ENCODE measurements at places on chromosomes 2 and 18.

DNA sequence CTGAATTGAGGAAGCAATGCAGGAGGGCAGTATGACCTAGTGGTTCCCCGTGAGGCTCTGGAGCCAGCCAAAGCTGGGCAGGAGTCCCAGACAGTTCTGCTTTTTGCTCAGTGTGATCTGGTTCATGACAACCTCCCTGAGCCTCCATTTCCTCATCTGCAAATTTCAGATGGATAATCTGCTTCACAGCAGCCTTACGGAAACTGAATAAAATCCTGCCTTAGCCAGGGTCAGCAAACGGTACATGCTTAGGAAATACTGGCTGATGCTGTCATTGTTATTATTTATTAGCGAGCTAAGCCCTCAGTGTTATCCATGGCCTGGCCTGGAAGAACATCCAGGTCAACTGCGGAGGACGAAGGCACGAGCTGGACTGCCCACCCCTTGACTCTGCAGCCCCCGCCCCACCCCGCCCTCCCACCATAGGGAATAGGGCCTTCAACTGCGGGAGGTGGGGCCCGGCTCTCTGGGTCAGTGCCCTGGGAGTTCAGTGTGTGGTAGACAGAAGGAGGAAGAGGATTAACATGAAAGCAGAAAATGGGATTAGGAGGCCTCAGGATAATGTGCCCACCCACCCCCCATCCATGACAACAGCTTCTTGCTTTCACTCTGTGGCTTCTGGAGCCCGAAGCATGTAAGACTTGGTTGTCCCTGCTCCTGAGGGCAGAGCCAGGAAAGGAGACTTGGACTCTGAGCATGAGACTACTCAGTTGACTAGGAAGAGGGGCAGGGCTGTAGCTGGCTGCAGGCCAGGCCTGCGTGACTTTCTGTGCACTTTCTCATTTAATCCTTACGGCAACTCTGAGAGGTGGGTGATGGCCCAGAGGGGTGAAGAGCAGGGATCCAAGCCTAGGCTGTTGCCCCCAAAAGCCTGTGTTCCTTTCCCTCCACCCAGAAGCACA is 13.1 kb downstream of the PKDCC start:
- DNase-seq, result no peak

- DNase-seq, result no peak
Measured at GRCh38 chr2:210250622-210251021, 25.4 kb upstream of the ACADL start.

GRCh38 chr2:138121666-138122661 is 157.7 kb downstream of the HNMT start:
- DNase-seq, result peak; percentile 7

- no peak for DNase-seq
Measured at GRCh38 chr2:65027616-65028244, 28.5 kb upstream of the CEP68 start.

GRCh38 chr18:61308795-61309393 is 24.3 kb upstream of the CDH20 start:
- no peak for DNase-seq

DNA sequence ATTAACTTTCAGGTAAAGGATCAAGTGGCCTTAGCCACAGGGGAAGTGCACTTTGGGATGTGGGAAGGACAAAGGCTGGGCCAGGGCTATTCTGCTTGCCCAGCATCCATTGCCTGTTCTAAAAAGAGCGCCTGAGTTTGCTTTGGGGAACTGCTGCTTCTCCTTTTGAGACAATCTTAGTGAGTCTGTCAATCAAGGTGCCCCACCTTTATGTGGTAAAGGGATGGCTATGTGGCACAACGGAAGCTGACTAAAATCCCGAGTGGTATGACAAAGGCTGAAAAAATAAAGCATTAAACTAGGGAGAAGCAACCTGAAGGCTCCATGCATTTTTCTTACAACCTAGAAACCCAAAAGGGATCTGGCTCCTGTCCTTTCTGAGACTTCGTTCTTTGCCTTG is 540.5 kb downstream of the SLC4A3 start:
- DNase-seq, result no peak

- no peak for DNase-seq
Measured at GRCh38 chr2:191404568-191404991, 159.4 kb downstream of the MYO1B start.

- no peak for DNase-seq
Measured at GRCh38 chr2:236568068-236568921, 1.3 kb upstream of the ACKR3 start.

DNA sequence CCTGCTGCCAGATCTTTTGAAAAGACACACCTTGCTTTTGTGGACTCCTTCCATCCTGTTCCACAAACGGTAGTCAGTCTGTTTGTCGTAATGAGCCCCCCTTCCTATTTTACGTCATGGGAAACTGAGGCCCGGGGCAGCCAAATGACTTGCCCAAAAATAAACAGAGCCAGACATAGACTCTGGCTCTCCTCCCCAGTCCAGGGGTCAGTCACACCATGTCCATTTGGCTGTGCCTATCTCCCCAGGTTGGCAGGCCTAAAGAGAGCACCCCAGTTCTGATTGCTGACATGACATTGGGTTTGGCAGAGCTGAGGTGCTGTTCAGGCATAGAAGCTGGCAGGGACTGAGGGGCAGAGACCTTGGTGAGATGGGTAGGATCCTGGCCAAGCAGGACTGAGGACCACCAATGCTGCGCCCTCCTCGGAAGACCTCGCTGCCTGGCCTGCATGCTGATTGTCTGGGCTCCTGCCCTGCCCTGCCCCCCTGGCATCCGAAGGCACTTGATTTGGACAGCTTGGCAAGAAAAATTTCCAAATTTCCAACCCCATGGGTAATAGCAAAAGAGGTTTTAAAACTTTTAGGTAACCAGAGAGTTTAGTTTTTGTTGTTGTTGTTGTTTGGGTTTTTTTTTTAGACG is 335.4 kb downstream of the DYSF start:
- no peak for DNase-seq

- DNase-seq, result no peak
Measured at GRCh38 chr2:85434696-85435095, 16.2 kb downstream of the SH2D6 start.

GRCh38 chr18:26477828-26478466 is 70.4 kb downstream of the KCTD1 start:
- no peak for DNase-seq

DNA sequence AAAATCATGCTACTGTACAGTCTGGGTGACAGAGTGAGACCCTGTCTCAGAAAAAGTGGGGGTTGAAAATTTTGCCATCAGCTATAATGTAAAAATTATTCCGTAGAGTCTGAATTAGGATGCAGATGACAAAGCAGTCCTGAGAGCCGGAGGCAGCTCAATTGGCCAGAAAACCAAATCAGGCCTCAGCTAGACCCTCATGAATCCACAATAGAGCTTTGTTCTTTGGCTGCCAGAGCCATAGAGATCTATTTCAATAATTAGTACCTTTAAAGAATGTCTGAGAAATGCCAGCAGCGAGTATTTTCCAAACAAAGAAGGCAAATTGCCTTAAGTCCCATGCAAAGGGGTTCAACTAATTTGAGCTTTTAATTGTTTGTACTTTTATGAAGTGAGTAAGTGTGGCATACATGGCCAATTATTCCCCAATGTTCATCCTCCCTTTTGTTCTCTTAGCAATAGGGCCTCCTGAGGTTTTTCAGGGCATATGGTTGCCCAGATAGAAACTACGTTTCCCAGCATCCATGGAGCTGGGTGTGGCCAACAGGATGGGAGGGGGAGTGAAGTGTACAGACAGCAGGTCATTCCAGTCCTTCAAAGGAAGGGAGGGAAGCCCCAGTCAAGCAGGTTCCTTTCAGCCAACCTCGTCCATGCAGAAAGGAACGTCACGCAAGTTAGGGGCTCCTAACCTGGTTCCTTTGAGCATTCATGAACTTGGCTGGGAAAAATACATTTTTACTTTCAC is 211.3 kb upstream of the APCDD1 start:
- DNase-seq, result peak; percentile 8

DNA sequence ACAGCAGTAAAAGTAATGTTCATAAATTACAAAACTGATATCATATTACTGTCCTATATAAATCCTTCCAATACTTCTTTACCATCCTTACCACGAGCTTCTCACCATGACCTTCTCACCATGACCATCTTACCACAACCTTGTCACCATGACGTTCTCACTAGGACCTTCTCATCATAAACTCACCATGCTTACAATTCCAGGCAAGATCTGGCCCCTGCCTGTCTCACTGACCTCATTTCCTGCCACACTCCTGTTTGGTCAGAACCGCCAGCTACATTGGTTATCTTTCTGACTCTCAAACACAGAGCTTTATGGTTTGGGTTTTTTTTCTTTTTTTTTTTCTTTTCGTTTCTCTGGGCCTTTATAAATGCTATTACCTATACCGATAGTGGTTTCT is 827.6 kb downstream of the RNF144A start:
- DNase-seq, result no peak

DNA sequence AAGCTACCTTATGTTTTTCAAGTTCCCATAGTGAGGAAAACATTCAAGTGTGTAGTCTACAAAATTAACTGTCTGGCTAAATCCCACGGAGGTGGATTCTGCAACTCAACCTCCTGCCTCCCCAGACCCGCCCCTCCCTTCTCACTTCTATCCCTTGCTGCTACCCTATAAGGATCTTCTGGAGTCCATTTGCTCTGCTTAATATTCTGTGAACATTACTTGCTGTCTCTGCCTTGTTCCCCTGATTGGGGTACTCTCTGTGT is 163.2 kb downstream of the KCNE4 start:
- DNase-seq, result no peak

- DNase-seq, result no peak
Measured at GRCh38 chr18:67134911-67135310, 381.6 kb downstream of the DSEL start.

GRCh38 chr2:37912056-37912455 is 13.0 kb upstream of the RMDN2 start:
- no peak for DNase-seq

- no peak for DNase-seq
Measured at GRCh38 chr2:98027538-98027937, 31.8 kb upstream of the TMEM131 start.

DNA sequence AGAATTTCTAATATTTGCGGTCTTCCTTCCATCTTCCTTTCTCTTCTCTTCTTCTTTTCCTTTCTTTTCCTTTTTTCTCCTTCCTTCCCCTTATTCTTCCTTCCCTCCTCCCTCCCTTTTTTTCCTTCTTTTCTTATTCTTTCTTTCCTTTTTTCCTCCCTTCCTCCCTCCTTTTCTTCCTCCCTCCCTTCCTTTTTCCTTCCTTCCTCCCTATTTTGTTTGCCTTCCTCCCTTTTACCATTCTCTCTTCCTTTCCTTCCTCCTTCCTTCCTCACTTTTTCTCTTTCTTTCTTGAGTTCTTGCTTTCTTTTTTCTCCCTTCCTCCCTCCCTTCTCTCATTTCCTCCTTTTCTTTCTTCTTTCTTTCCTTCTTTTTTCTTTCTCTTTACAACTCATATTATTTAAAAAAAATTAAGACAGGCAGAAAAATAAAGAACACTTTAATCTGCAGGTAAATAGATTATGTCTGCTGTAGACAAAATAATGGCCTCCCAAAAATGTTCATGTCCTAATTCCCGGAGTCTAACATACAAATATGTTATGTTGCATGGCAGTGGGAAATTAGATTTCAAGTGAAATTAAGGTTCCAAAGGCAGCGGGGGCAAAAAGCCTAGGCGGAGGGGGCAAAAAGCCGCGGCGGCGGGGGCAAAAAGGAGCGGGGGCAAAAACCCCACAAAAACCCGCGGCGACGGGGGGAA is 152.4 kb downstream of the ANKRD30BL start:
- DNase-seq, result no peak

DNA sequence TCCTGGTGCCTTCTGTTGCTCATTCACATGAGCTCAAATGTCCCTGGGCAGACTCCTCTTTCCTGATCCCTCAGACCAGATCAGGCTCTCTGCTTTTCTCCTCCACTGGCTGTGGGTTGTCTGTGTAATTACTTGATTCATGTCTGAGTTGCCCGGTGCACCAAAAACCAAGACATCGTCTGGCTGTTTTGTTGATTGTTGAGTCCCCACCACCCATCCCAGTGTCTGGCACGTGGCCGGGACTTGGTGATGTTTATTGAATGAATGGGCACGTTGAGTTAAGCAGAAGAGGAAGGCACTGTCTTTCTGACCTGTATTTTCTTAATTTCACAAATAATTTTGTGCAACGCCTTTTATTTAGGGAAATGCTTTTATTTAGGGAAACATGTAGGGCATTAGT is 499.1 kb upstream of the HS6ST1 start:
- no peak for DNase-seq

- no peak for DNase-seq
Measured at GRCh38 chr2:97676620-97677019, 7.1 kb downstream of the C2orf92 start.

DNA sequence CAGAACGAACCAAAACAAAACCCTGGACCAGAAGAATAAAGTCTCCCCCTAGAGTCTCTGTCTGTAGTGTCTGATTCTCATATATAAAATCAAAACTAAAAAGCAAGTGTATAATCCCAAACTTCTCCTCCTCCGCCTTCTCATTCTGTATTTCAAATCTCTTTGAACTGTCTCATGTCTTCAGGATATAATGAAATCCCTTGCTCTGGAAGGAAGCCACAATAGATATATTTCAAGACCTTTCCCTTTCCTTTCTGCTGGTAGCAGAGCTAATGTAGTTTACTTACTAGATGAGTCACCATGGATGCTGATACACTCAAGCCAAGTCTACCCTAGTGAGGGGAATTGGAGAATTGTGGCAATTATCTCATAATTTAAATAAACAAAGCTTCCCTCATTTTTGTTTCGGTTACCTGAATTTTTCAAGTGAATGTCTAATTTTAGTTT is 33.5 kb upstream of the CCDC93 start:
- DNase-seq, result peak; percentile 31
